ENCODE measurements at places on chromosomes 5 and 9. TPM values are rescaled to one million over a fixed set of nuclear protein-coding genes. Genes with fewer than 3 reads are reported as not detected.

Gene MGAT1
- total RNA-seq: 155 TPM

GRCh38 chr5:174503461-174504265, 220.7 kb upstream of the MSX2 start:
- DNase-seq: peak; percentile 83

DNA sequence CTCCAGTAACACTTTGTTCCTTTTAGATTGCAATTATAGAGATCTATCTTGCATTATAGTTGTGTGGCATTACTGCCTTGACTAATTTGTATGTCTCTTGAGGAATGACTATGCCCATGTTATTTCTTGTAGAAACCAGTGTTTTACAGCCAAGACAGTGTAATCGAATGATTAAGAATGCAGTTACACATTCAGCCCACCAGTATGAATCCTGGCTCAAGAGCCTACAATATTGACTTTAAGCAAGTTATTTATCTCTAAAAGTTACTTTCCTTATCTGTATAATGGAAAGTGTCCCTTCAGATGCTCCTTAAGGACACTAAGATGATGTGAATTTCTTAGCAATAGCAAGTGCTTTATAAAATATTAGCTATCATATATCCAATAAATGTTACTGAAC, 9.7 kb upstream of the SNX24 start:
- DNase-seq: no peak

DNA sequence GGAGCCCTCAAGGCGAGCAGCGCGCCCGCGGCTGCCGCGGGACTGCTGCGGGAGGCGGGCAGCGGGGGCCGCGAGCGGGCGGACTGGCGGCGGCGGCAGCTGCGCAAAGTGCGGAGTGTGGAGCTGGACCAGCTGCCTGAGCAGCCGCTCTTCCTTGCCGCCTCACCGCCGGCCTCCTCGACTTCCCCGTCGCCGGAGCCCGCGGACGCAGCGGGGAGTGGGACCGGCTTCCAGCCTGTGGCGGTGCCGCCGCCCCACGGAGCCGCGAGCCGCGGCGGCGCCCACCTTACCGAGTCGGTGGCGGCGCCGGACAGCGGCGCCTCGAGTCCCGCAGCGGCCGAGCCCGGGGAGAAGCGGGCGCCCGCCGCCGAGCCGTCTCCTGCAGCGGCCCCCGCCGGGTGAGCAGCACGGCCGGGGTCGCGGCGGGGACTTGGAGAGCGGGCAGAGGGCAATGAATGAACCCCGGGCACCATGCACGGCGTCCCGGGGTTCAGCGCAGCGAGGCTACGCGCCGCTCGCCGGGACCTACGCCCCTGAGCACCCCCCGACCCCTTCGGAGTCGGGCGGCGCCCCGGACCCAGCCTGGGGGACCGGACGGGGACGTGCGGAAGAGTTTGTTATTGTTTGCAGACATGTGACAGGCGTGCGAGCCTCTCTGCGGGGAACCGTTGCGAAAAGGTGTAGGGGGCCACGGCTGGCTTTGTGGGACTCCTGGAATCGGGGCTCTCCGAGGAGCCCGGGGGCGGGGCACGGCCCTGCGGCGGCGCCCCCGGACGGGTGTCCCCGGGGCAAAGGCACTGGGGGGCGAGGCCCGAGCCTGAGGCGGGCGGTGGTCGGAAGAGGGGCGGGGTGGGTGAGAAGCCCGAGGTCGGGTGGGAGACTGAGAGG, 553 bp downstream of the MAP3K1 start:
- peak; percentile 70 for DNase-seq

DNA sequence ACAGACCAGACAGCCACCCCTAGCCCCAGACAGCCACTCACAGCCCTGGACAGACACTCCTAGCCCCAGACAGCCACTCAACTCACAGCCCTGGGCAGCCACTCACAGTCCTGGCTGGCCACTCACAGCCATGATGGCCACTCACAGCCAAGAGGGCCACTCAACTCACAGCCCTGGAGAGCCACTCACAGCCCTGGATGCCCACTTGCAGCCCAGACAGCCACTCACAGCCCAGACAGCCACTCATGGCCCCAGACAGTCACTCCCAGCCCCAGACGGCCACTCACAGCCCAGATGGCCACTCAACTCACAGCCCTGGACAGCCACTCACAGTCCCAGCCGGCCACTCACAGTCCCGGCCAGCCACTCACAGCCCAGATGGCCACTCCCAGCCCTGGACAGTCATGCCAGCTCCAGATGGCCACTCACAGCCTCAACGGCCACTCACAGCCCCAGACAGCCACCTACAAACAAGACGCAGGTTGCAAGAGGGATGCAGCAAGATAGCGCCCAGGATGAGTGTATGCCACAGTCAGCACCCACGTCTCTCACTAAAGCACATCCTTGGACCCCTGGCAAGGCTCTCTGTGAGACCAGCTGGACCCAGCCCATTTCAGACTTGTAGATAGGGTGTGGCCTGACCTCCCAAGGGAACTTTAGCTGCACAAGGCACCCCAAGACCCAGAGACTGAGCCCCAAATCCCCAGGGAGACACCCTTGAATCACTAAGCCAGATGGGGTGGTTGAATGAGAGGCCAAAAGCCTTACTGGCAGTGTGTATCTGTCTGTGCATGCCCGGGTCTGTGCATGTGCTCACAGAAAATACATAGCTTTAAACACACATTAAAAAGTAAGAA, 22.4 kb downstream of the ZDHHC11B start:
- peak; percentile 54 for DNase-seq

Gene SLC6A19
- 934 TPM for total RNA-seq

Gene CEL
- 6.6 TPM for total RNA-seq

Gene CXCL14
- total RNA-seq: 122 TPM

DNA sequence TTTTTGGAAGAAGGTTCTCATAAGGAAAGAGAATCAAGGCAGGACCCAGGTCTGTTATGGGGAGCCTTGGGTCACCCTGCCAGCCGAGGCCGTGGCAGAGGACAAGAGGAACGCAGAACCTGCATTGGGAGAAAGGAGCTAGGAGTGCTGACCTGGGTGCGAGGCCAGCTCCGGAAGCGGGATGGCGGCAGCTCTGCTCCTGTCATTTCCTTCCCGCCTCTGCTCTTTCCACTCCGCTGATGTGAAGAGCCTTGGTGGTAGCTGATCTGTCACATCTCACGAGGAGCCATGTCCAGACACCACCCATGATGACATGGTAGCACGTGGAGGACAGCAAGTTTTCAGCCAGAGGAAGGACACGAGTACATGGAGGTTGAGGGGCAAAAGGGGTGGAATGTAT, 109.5 kb upstream of the COL5A1 start:
- DNase-seq: no peak

- no peak for DNase-seq
Observed at GRCh38 chr5:177404641-177405179, 4.2 kb upstream of the PFN3 start.

Gene TAS2R1
- total RNA-seq: not detected

DNA sequence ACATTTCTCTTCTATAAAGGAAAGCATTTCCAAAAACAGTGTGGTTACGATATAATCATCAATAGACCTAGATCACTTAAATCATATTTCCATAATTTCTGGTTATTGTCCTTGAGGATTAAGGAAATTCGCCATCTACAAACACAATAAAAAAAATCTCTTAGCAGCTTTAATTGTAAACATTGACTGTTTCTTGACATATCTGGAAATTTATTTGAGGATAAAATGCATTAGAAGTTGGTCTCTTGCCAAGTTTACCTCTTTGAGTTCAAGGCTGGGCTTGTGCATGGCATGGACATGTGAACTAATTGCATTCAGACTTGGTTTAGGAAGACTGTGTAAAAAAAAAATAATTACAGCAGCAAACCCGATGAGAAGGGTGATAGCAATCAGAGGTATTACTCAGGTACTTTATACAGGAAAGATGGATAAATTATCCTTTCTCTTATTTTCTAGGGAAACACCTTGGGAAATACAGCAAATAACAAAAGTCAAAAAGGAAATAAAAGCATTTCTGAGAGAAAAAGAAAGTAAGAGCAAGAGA, 237.9 kb downstream of the SLF1 start:
- no peak for DNase-seq

Gene GFI1B
- 0.88 TPM for total RNA-seq

DNA sequence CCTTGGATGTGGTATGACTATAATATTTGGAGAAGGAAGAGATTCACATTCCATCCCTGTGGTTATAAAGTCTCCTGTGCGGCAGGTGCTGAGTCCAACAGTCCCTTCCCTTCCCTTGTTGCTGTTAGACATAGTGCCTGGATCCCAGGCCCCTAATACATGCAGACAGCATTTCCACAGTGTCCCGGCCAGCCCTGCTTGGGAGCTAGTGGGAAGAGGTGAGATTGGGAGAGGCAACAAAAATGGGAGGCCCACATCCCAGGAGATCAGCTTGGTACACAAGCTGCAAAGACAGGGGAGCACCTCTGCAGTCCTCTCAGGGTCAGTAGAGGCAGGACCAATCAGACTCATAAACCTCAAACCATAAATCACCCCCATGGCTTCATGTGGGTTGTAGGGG, 3.3 kb upstream of the NEURL1B start:
- no peak for DNase-seq

DNA sequence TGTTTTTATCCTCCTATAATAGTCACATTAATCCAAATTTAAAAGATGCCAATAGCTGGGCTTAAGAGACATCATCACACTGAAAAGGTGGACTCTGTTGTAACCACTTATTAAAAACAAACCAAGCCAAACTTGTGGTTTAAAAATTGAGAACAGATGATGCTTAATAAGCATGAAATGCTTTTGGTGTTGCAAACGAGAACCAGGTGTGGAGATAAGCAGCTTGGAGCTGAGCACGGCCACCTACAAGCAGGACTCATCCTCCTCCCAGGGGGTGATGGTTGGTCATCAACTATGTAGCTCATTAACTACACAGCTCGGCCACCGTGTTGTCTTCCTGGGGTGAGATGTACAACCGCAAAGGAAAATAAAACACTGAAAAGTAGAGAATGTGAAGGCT, 154.4 kb downstream of the NPR3 start:
- DNase-seq: no peak

Gene PCDHB4
- not detected for total RNA-seq

DNA sequence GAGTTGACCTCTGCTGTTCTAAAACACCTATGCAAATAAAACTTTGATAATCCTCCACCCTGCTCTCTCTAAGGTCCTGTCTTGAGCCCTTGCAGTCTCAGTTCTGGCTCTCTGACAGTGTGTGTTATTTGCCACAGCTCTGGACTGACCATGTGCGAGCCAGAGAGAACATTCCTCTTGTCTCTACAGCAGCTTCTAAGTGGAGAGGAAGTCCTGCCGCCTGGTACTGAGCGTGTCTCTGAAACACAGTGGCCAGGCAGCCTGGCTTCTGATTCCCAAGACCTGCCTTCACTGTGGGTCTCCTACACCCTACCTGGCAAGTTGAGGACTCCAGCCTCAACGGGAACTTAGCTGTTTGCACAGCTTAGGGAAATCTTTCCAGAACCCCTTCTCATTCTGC, 61.6 kb downstream of the ENTREP1 start:
- no peak for DNase-seq

DNA sequence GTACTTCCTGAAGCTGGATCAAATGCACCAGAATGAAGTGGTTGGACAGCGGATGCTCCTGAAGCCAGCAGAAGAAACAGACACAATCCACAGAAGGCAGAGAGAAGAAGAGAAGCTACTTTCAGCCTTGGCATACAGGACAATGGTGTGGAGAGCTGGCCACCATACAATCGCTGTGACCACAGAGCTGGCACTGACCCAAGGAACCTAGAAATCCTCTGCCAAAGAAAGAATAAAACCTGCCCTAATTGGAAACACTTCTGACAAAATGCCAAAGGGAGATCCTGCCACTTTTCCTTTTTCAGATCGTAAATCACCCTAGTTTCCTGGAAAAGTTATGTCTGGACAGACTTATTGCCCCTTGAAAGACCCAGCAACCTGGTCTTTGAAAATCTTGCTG, 77.8 kb downstream of the BAAT start:
- no peak for DNase-seq

Gene NXNL2
- total RNA-seq: not detected

DNA sequence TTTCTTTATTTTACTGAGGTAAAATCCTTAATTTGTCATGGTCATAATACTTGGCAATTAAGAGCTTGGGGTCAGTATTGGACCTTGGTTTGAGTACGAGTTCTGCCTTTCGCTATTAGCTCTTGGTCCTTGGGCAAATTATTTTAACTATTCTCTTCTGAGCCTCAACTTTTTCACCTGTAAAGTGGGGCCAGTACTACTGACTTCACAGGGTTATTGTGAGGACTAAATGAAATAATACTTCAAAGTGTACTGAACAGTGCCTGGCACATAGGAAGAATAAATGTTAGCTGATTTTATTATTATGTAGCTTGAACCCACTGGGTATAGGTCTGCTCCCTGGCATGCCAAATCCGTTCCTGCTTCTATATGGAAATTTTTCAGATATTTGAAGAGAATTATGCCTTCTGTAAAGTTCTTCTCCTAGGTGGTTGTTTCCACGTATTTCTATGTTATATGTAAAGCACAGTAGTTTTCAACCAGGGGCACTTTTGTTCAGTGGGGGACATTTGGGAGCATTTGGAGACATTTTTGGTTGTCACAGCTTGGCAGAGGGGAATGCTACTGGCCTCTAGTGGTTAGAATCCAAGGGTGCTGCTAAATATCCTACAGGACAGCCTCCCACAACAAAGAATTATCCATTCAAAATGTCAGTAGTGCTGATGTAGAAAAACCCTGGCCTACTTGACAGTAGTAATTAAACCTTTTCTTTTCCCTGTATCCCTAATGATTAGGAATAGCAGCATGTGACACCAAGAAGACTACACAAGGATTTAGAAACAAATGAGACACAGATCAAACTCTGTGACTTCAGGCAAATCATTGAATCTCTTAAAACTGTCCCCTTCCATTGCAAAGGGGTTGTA, 4.5 kb downstream of the RCL1 start:
- DNase-seq: no peak

Gene SPRY4
- 17.5 TPM for total RNA-seq

DNA sequence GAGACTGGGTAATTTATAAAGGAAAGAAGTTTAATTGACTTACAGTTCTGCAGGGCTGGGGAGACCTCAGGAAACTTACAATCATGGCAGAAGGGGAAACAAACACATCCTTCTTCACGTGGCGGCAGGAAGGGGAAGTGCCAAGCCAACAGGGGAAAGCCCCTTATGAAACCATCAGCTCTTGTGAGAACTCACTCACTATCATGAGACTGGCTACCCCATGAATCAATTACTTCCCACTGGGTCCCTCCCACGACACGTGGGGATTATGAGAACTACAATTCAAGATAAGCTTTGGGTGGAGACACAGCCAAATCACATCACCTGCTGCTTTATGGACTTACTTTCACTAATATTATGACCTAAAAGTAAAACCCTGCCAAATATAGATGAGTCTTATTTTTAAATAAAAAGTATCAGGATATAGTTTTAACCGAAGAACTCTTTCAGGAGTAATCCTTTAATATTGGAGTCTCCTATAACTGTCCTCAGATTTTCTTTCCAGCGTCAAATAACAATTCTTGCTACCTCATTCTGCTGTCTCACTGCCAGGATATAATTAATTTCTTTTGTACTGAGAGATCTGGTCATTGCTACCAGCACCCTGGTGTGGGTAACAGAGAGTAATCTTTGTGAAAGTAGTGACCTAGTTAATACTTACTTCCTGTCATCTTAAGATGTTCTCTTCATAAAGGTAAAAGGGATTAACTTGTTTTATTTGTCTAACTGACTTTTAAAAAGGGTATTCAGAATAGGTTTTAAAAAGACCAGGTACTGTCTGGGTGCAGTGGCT, 68.6 kb downstream of the NLN start:
- DNase-seq: no peak

GRCh38 chr5:80326468-80326867, 6.7 kb downstream of the SPZ1 start:
- no peak for DNase-seq

GRCh38 chr9:23220171-23220570, 605.9 kb downstream of the ELAVL2 start:
- no peak for DNase-seq
